ENCODE measurements at places on chromosomes 1 and 21. TPM values are rescaled to one million over a fixed set of nuclear protein-coding genes. Genes with fewer than 3 reads are reported as not detected.

IL24 gene
- 0.16 TPM for total RNA-seq

COQ8A gene
- total RNA-seq, result 15.1 TPM

MROH7 gene
- 0.49 TPM for total RNA-seq

EDARADD gene
- total RNA-seq, result 0.49 TPM

HPDL gene
- total RNA-seq, result 0.65 TPM

APOBEC4 gene
- not detected for total RNA-seq

TSACC gene
- not detected for total RNA-seq

PGLYRP3 gene
- not detected for total RNA-seq

RNF186 gene
- total RNA-seq, result not detected

LIX1L gene
- total RNA-seq, result 50.8 TPM

NR1I3 gene
- total RNA-seq, result not detected

COL9A2 gene
- 2.7 TPM for total RNA-seq

PLA2G2D gene
- not detected for total RNA-seq

AQP10 gene
- total RNA-seq, result not detected

AMY1B gene
- not detected for total RNA-seq
